ENCODE measurements at places on chromosomes 3 and 15. TPM values are rescaled to one million over a fixed set of nuclear protein-coding genes. Genes with fewer than 3 reads are reported as not detected.

CHRNA5 gene
- 0.46 TPM for total RNA-seq

DNA sequence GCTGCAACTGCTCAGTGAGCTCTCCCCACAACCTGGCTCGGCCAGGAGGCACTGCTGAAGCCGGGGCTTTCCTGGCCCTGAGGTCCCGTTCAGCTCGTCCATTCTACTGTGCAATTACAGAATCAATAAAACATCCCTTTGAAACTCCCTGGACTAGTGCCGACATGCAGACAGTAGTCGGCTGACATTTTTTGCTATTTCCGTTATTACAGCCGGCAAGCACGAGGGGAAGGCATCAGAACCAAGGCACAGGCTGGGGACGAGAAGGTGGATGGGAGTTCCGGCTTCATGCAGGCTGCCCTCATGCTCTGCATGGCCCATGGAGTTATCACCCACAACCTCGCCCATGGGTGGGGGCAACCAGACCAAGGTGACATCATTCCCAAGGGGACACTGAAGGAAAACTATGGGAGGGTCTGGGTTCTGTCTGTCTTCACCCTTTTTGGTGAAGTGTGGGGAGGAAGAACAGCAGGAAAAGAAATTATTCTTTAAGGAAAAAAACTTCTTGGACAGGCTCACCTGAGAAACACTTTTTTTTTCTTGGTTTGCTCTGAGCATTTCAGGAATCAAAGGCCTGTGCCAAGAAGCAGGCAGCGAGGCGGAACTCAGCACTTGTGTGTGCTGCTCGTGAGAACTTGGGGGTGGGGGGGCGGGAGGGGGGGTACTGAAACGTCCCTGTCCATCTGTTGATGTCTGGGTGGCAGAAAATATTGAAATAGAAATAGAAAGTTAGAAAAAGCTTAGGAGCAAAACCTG lies 154.5 kb downstream of the FOXP1 start:
- no peaks in the 10 kb centered on the region for H3K27me3 ChIP-seq
- peak overlapping the region; percentile 74 for H3K27ac ChIP-seq
- H3K4me3 ChIP-seq = peak overlapping the region; percentile 13
- DNase-seq = no peak

PP2D1 gene
- total RNA-seq = not detected

DNA sequence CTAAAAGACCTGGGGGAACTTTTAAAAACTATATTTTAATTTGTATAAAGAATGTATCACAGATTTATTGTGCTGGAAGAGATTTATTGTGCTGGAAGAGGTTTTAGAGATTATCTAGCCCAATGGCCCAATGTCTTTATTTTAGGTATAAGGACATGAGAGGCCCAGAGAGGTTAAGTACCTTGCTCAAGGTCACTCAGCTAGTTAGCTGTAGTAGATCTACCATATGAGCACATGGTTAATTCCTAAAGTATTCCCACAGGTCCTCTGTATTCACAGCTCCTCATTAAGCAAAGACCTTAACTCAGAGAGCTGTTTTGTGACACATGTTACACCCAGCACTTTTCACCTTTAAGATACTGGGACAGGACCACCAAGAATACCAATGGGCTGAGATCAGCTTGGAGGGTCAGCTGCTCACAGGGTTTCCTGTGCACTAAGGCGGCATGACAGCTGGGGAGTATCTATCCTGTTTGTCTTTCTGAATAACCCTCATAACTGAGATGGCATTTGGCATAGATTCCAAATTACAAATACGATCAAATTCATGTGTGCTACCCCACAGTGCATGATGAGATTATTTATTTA lies 143.1 kb upstream of the TBL1XR1 start:
- DNase-seq = no peak
- H3K4me1 ChIP-seq = peaks cover 56% of the 10 kb centered on the region
- H3K36me3 ChIP-seq = no peaks in the 10 kb centered on the region
- no peaks in the 10 kb centered on the region for H3K27me3 ChIP-seq
- H3K4me3 ChIP-seq = no peak overlapping the region
- no peak overlapping the region for H3K27ac ChIP-seq

All from spleen (tissue), 13 donors.